Foreskin fibroblast (primary cell): ENCODE measurements at places on chromosomes 5 and 9.

DNA sequence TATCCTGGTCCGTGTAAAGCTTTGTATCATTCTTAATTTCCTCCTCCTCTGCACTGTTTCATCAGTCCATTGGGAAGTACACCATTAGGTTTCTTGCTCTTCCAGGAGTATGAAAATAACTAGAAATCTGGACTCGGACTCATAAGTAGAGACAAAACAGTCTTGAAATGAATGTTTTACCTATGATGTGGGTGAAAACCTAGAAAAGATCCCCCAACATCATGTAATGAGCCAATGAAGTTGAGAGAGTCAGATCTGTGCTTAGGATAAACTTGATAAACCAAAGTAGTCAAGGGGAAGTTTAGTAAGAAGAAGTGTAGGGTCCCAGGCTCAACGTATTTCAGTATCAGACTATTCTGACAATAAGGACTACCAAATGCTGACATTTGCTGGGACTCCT is 25.2 kb downstream of the ZNF366 start:
- DNase-seq = no peak

DNA sequence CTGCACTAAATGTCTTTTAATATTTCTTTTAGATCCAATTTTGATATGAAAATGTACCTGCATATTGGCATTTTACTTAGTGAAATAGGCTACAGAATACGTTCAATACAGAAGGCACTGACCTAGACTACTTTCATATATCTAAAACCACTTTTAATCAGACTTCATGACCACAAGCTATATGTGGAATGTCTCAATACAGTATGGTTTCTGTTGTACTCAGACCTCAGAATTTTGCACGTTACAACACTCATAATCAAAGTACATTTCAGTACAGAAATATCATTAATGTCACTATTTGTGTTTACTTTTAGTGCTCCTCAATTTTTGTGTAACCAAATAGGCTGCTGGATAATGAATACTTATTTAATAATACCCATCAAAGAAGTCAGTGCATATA is 74.8 kb downstream of the MEF2C start:
- no peak for DNase-seq

DNA sequence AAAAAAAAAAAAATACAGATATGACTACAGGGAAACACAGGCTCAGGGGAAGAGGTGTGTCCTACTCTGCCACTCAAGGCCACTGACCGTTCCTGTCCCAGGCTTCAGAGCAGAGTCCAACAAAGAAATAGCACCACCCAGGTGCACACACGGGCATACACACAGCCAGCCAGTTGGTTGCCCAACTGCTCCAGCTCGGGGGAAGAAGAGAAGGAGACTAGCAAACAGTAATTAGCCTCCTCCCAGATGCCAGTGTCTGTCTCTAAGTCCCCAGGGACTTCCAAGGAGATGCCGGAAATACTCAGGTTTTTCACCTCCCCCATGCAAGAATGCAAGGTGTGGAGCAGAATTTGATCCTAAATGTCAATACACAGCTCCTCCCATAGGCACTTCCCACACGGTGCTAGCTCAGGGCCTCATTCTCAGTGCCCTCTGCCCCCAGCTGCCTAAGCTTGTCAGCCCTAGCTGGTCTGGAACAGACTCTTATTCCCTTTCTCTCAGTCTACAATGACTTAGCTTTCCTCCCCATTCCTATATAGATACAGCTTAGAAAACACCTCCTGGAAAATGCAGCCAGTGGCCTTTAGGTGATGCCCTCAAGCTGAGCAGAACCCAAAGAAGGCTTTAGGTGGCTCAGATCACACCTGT is 1.7 kb downstream of the MYORG start:
- no peak for DNase-seq

DNA sequence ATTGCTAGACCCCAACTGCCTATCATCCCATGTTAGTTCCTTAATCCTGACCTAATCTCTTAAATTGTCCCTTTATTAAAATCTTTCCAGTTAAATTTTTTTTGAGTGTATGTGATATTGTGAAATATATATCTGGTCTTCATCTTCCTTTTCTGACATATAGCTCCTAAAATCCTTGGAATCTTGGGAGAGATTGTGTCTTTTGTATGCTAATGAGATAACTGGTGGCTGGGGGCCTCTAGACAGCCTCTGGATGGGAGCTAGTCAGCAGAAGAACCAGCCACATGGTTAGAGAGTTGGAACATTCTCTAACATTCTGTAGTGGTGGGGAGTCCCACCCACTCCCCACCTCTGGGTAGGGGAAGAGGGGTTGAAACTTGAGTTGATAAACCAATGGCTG is 3.7 kb upstream of the CCL19 start:
- DNase-seq = no peak

DNA sequence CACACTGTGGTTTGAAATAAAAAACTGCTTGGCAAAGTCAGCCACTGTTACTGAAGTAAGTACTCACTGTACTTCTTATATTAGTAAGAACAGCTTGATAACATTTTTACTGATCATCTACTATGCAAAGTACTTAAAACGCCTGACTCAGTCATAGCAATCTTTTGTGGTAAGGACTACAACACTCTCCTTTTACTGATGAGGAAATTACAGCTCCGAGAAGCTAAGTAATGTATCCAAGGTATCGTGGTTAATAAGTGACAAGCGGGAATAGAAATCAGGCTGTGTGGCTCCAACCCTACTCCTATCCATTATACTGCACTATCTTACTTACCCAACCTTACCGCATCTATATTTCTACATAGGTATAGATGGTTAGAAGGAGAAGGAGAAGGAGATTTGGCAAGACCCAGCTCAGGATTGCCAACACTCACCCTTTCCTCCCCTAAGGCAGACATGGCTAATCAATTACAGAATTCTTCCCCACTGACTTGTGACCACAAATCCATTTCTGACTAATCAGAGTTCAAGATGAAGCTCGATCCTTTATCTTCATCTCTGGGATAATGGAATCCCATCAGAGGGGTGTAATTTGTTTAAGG is 281.4 kb downstream of the SPOCK1 start:
- DNase-seq = no peak

DNA sequence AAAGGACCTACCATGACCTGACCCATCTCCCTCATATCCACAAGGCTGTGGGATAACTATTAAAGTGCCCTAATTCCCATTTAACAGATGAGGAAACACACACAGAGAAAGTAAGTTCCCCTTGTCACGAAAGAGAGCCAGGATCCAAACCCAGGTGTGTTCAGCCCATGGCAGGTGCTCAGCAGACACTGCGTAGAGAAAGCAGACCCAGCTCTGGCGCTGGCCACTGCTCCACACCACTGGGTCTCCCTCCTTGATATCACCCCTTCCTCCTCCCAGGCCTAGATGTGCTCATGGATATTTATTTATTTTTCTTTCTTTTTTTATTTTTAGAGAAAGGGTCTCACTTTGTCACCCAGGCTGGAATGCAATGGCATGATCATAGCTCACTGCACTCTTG is 24.0 kb upstream of the CORO2A start:
- no peak for DNase-seq

GRCh38 chr9:137879052-137879451 is 1.5 kb downstream of the CACNA1B start:
- no peak for DNase-seq
